ENCODE measurements at places on chromosomes 5 and 9. TPM values are rescaled to one million over a fixed set of nuclear protein-coding genes. Genes with fewer than 3 reads are reported as not detected.

DNA sequence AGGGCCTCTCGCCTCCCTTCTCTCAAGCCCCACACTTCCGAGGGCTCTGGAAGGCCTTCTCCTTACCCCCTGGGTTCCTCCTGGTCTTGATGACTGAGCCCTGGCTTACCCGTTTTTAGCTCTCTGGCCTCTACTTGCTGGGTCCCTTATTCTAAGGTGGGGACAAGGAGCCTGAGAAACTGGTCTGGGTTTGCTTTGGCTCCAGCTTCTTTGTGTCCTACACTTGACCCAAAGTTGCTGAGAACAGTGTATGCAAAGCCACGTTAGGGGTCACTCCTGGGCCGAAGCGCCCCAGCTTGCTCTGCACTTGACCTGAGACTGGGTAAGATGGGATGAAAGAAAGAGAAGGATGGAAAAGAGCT, 788 bp downstream of the ZNF346 start:
- DNase-seq = no peak

DNA sequence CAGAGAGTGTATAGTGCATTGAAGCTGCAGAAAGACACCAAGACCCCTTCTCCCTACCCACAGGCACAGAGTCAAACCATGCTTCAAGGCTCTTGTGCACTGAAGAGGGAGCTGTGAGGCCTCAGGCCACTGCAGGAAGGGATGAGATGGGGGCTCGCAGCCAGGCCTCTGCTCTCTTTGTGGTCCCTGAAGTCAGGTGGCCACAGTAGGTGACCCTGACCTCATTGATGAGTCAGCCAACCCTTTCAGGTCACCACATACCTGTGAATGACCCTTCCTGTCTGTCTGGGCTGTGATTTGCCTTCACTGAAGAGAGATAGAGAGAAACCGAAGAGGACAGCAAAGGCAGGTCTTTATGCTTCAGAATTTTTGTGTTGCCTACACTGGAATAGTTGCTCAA, 372.1 kb downstream of the ACTL7B start:
- no peak for DNase-seq

DNA sequence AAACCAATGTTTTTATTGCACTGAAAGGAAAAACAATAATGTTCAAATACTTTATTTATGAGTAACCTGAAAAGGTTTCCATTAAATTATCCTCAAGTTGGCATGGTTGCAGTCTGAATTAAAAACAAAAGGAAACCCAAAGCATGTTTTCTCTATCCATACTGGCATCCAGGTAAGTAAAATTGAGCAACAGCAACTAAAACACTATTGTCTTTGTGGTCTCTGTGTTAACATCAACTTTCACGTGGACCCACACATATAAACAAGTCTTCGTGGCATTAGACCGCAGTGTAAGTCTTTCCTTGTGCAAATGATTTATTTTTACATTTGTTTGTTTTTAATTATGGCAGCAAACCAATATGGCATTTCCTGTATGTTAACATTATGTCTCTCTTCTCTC, 757.6 kb downstream of the SEMA5A start:
- no peak for DNase-seq

DNAJB5 gene
- total RNA-seq = 70.0 TPM

LTC4S gene
- total RNA-seq = 10.9 TPM

Data from left ventricle myocardium inferior (tissue), 1 donor.